ENCODE measurements at places on chromosomes 6 and 20. TPM values are rescaled to one million over a fixed set of nuclear protein-coding genes. Genes with fewer than 3 reads are reported as not detected.

Gene WFDC5
- total RNA-seq, result not detected

Gene COL19A1
- total RNA-seq, result 101 TPM

DNA sequence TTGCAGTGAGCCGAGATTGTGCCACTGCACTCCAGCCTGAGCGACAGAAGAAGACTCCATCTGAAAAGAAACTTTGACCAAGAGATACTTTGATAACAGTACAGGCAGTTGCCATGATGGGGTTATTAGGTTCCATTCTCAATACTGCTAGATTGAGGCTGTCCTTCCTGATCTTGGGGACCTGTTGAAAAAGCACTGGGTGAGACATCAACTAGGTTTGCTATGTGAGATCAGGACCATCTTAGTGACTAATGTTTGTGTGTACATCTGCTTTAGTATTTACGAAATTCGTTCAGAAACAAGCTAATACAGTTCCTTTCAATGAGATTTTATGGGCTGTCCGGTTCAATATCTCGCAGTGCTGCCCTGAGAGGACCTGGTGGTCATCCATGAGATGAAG, 2.6 kb downstream of the DSE start:
- DNase-seq, result no peak

GRCh38 chr20:478010-478948, 15.9 kb upstream of the TBC1D20 start:
- peak; percentile 39 for DNase-seq

Gene SYNE1
- 123 TPM for total RNA-seq

GRCh38 chr6:116986819-116987218, 109.8 kb downstream of the RFX6 start:
- no peak for DNase-seq

DNA sequence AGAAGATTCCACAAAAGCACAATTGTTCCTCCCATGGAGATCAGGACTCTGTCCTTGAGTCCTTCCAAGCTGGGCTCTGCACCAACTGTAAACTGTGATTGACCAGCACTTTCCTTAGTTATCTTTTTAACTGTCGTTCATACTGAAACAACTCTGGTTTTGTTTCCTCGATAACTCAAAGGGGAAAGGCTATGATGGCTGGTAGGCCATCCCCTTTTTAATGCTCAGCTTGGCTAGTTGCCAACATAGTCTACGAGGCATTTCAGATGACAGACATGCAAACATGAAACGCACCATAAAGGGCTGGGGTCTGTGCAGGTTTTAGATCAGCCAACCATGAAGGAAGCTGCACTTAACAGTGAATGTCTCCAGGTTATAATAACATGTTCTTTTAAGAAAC, 497.1 kb upstream of the ARID1B start:
- no peak for DNase-seq

DNA sequence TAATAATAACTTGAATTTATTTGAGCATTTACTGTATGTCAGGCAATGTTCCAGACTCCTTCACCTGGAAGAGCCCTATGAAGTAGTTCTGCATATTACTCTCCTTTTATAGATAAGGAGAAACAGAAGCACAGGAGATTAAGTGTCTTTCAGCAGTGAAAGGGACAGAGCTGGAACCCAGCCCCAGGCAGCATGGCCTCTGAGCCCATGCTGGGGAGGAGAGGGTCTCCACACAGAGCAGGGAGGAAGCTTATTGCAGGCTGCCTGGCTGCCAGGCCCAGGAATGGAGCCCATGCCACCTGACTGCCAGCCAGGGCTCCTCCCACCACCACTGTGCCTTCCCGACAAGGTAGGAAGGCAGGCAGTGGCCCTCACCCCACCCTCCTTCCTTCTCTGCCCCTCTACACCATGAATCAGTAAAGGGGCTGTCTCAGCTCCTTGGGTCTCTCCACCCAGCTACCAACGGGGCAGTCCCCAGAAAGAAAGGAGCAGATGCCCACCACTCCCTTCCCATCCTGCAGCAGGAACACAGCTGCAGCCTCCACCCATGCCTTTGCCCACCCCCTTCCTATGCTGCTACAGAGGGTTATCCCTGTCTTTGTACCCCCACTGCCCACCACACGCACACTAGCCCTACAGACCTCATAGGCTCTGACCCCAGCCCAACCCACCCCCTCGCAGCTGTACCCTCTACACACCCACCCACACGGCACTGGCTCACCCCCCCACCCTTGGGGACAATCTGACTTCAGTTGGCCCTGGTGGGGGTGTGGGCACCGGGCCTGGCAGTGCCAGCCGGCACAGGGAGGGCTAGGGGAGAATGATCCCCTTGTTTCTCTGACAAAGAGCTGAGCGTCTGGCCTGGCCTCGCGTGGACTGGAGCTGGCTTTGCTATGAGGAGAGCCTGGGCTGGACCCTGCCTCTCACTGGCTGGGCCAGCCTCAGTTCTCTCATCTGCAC, 41.8 kb downstream of the TFEB start:
- DNase-seq, result no peak

DNA sequence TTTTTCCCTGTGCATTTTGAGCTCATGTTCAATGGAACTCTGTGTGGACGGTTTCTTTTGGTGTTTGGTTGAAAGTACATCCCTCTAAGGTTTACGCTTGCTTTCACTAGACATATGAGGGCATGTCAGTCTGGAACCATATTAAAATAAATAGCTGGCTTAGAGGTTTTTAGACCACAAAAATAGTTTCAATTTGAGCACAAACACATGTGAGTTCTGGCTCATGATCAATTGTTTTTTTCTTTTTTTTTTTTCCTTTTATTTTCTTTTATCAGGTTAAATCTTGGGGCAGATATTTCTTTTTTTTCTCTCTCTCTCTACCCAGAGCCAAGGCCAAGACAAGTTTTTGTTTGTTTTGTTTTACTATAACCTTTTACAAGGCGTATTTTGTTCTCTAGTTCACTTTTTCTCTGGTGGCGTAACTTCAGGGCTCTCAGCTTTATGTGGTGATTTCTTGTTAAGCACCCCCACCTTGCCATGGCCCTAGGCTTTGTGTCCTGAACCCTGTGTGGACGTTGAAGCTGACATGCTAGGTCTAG, 92.9 kb downstream of the SHLD1 start:
- no peak for DNase-seq

- peak; percentile 37 for DNase-seq
These were observed 212.5 kb downstream of the GJA1 start for GRCh38 chr6:121647905-121648304.

DNA sequence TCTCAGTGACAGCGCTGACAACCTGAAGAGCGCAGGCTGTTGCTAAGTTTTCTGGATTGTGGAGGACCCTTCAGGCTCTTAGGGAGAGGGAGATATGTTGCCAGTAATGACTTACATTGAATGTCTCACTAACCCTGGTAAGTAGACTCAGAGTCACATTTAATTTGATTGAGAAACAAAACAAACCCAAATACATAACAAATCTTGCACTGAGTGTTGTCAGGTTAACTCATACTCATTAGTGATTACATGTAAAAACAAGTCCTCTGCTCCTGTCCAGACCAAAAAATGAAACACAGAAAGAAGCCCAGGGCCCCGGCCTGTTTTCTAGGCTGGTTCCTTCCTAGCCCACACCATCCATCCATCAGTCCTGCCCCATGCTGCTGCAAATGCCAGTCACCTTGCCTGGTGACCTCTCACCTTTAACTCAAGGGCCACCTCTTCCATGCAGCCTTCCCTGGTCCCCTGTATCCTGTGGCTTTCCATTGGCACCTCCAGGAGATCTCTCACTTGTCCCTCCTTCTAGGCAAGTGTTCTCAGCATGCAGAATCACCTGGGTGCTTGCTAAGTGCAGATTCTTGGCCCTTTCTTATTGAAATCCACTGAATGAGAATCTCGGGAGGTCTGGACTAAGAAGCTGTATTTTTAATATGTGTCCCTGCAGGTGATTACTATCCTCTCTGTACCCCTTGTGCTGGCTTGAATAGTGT, 34.7 kb upstream of the ERVFRD-1 start:
- no peak for DNase-seq

Gene POLR1H
- 20.2 TPM for total RNA-seq

DNA sequence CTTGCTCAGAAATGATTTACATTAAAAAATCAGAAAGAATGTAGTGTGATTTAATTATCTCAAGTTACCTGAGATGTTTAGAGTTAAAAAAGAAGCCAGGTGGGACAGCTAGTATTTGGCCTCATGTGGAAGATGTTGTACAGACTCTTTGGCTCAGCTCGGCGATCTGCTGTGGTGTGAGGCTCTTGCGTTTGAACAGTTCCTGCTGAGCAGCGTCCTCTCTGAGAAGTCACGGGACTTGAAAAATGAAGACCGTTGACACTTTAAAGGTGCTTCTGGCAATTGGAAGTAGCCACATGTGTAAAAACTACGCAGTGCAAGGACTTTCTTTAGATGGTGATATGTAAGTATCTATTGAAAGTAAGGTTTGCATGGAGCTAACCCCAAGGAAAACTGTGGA, 169.0 kb downstream of the BACH2 start:
- no peak for DNase-seq

DNA sequence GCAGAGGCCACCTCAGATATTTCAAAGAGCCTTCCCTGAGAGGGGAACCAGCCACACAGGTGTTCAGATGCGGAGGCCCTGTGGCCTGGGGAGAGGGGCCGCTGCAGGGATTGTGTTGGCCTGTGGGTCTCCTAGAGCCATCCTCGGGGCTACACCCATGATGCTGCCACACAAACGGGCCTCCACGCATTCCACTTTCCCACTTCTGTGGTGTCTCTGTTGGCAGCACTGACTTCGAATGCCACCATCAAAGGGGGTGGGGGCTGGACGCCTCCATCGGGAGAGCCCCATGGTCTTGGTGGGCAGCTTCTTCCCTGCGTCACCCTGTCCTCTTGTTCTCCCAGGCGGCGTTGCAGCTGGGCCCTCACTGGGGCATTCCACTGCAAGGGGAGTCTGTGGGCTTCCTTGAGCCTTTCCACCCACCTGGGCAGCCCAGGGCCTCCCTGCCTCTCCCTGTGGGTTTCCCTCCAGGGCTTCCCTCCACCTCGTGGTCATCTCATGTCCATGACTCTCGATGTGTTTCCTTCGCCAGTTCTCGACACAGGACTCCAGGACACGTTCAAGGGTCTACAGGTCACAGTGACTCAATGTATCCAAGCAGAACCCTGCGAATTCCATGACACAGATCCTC, 145.5 kb downstream of the ERMARD start:
- DNase-seq, result no peak

Gene SLC17A3
- not detected for total RNA-seq

Gene CENPQ
- 5.5 TPM for total RNA-seq

- DNase-seq, result no peak
These were observed 195.7 kb upstream of the SASH1 start for GRCh38 chr6:148146717-148147462.

DNA sequence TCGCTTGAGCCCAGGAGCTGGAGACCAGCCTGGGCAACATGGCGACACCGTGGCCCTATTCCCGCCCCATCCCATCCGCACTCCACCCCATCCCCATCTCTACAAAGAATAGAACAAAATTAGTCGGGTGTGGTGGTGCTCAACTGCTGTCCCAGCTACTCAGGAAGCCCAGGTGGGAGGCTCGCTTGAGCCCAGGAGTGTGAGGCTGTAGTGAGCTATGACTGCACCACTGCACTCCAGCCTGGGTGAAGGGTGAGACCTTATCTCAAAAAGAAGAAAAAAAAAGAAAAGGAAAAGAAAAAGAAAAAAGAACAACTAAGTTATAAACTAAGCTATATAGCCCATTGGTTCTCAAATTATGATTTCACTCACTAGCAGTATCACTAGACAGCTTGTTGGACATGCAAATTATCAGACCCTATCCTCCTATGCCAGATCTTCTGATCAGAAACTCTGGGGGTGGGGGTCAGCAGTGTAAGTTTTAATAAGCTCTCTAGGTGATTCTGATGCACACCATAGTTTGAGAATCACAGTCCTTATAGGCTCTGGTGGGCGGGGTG, 491 bp upstream of the ITCH start:
- no peak for DNase-seq

Gene MOG
- total RNA-seq, result not detected

DNA sequence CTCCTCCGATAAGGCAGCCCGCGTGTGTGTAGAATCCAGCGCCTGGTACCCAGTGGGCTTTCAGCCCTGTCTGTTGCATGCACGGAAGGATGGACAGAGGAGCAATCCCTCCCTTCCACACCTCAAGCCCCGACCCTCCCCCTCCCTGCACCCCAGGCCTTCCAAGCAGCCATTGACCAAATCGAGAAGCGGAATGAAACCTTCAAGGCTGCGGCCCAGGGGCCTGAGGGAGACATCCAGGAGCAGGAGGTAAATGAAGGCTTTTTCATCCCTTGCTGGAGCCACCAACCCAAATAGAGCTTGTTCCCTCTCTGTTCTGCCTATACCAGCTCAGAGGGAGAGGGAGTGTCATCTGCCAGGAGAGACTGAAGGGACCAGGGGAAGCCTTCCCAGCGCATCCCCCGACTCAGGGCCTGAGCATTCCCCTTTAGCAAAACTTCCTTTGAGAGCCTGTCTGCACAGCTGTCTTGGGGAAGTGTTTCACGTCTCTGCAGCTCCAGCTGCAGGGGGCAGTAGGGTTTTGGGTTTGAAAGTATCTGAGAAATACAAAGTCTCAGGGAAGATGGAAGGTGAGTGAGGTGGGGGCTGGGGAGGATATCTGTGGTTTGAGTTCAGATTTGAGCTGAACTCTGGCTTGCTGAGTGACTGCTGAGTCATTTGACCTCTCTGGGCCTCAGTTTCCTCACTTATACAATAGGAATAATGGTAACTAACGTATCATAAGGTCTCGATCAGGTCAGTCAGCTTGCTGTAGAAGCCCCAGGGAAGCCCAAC, 16.1 kb downstream of the FGD2 start:
- peak; percentile 40 for DNase-seq

DNA sequence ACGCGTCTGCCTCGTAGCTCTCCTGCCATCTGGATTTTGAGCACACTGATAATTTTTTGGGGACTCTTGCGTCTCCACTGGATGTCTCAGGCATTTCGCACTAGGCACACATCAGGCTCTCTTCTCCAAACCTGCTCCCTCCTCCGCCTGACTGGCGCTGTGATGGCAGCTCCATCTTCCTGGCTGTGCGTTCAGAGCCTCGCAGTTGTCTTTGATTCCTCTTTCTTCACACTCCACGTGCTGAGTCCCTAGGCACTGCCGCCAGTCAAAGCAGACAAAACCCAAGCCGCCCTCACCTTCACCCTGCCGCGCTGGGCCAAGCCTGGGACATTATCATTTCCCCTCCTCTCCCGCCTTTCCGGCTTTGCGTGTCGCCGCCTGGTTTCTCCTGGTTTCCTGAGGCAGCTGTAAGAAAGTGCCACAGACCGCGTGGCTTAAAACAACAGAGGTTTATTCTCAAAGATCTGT, 778 bp downstream of the PSMG4 start:
- peak; percentile 56 for DNase-seq

DNA sequence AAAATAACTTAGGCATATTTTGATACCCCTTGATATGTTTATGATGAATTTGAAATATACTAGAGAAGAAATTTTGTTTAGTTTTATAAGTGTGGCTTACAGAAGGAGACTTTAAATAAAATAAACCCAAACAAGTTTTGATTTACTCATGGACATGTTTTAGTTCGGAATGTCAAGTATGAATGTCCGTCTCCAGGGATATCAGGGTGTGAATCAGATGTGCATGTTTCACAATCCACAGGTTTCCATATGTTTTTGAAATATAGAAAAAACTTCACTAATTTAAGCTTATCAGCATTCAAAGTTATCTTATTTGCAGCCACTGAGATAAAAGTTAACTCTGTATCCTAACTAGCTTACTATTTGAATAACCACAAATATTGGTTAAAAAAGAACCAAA, 51.5 kb downstream of the PLCB1 start:
- no peak for DNase-seq

Gene GRM1
- total RNA-seq, result 0.75 TPM

- no peak for DNase-seq
These were observed 373.2 kb upstream of the MMS22L start for GRCh38 chr6:97656236-97656635.
